ENCODE measurements at places on chromosomes 16 and 17.
A peak's percentile ranks its signal among the peaks of the same experiment; 100 is the strongest.

GRCh38 chr17:81074875-81075274 lies 39.9 kb downstream of the BAIAP2 start:
- no peak for DNase-seq

- DNase-seq = peak; percentile 83
Observed at GRCh38 chr17:65198653-65199382, 61.6 kb downstream of the RGS9 start.

DNA sequence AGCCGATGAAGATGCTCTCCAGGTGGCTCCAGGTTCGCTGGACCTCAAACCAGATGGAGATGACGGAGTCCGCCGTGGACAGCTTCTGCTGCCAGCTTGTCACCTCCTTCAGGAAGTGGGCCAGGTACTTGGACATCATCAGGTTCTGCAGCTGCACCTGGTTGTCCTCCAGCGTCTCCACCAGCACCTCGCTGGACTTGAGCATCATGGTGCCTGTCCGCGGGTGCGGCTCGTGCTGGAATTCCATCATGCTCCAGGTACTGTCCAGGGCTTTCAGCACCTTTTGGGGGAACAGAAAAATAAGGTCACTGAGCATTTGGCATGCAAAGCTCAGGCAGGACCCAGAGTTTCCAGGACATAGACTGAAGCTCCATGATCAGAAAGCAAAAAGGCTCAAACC lies 69.7 kb downstream of the DNAH17 start:
- DNase-seq = no peak

GRCh38 chr17:77915594-77916021 lies 42.9 kb upstream of the TNRC6C start:
- DNase-seq = no peak

- no peak for DNase-seq
Observed at GRCh38 chr17:77531641-77532040, 390.9 kb downstream of the SEC14L1 start.

DNA sequence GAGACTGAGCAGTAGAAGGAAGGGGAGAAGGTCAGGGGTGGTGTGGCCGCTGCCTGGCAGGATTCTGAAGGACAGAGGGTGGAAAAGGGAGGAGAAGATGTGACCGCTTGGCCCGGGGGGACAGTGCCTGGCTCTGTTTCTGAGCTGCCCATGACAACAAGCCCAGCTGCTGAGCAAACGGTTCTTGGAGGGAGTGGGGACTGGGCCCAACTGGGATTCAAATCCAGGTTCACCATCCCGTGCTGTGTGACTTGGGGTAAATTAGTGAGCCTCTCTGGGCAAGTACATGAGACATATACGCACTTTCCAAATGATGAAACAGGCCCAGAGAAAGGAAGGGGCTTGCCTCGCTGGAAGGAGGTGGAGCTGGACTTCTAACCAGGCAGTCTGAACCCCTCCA lies 23.3 kb downstream of the SEC14L5 start:
- no peak for DNase-seq

DNA sequence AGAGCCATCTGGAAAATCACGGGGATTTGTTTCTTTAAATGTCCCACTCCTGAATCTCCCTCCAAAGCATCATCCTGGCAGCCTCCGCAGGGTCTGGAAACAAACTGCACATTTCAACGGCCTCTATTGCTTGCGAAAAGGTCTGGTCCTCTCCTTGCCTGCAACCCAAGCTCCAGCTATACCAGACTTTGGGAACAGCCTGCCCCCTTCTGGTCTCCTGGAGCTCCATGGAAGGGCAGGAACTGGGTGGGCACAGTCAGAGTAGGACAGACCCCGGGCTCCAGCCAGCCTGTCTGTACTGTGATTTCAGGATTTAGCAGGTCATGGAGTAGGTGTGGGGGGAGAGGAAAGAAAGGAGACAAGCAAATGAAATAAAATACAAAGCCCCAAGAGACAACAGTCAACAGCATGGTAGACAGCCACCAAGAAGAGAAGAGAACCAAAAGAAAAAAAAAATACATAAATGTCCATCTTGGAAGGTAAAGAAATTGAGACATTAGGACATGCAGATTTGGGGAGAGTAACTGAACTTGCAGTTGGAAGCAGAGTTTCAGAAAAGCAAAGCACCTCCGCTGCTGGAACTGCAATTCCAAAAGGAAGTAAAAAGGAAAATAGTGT lies 2.7 kb downstream of the XYLT1 start:
- no peak for DNase-seq

- DNase-seq = peak; percentile 87
Observed at GRCh38 chr17:47946929-47947397, 5.6 kb downstream of the PNPO start.

DNA sequence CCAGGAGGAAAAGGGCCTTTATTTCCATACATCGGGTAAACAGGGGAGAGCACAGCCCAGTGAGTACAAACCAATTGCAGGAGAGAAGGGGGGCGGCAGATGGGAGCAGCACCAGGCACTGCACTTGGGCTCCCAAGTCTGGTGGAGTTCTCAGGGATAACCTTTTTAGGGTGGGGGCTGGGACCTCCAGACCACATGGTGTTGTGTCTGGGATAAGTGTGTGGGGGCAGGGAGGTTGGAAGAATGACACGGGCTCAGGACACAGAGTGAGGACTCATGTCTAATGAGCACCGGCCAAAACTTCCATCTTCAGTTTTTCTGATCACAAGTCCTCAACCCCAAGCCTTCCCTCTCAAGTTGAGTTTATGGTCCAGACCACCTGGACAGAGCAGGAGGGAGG lies 30.6 kb downstream of the PIPOX start:
- no peak for DNase-seq

- DNase-seq = no peak
Observed at GRCh38 chr17:72299592-72299991, 178.8 kb downstream of the SOX9 start.

- DNase-seq = no peak
Observed at GRCh38 chr16:56989988-56990387, 631 bp downstream of the NLRC5 start.

DNA sequence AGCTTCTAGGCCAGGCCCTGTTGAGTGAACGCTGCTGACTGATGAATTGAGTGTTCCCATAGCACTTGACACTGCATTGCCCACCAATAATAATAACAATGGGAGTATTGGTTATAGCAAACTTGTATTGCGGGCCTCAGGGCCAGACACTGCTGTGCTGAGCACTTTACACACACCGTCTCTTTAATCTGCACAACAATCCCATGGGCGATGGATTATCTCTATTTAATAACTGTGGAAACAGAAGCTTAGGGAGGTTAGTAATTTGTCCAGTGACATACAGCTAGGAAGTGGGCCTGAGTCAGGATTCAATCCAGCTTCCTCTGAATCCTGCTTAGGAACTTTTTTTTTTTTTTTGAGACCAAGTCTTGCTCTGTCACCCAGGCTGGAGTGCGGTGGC lies 11.2 kb downstream of the ARHGAP23 start:
- DNase-seq = no peak

- no peak for DNase-seq
Observed at GRCh38 chr17:64212122-64212521, 50.9 kb downstream of the TEX2 start.

GRCh38 chr17:5759501-5759925 lies 175.2 kb upstream of the NLRP1 start:
- DNase-seq = no peak

DNA sequence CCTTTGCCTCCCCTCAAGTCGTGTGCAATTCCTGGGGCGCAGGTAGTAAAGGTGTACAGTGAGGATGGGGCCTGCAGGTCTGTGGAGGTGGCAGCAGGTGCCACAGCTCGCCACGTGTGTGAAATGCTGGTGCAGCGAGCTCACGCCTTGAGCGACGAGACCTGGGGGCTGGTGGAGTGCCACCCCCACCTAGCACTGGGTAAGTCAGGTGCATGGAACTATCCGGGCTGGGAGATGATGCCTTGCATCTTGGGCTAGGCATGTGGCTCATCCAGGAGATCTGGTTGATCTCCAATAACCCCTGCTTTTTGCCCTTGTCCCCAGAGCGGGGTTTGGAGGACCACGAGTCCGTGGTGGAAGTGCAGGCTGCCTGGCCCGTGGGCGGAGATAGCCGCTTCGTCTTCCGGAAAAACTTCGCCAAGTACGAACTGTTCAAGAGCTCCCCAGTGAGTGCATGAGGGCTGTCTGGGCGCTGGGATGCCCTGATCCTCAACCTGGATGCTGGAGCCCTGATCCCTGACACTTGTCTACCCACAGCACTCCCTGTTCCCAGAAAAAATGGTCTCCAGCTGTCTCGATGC lies 5.2 kb downstream of the GRB7 start:
- no peak for DNase-seq

DNA sequence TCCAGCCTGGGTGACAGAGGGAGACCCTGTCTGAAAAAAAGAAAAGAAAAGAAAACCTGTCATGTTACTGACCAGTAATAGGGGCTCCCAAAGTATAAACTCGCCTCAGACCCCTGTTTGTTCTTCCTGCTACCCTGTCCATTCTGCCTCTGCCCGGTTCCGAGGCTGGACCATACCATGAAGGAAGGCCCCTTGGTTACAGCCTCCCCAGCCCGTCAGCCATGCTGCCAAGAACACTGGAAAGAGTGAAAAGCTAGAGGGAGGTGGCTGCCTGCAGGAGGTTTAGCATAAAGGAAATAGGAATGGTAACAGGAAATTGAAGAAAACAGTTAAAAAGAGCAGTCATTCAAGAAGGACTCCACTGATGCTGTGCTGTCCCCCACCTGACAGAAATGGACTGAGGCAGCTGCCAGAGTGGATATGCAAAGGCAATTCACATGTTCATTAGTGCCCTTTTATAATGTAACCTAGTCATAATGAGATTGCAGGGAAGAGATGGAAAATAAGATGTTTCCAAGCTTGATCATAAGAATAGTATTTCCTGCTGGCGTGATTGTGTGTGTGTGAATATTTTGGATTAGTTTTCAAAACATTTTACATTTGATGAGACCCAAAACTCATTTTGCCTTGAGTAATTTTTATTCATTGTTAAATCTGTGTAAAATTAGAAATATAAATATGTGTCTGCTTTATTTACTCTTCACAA lies 102.6 kb downstream of the GOSR1 start:
- DNase-seq = no peak

DNA sequence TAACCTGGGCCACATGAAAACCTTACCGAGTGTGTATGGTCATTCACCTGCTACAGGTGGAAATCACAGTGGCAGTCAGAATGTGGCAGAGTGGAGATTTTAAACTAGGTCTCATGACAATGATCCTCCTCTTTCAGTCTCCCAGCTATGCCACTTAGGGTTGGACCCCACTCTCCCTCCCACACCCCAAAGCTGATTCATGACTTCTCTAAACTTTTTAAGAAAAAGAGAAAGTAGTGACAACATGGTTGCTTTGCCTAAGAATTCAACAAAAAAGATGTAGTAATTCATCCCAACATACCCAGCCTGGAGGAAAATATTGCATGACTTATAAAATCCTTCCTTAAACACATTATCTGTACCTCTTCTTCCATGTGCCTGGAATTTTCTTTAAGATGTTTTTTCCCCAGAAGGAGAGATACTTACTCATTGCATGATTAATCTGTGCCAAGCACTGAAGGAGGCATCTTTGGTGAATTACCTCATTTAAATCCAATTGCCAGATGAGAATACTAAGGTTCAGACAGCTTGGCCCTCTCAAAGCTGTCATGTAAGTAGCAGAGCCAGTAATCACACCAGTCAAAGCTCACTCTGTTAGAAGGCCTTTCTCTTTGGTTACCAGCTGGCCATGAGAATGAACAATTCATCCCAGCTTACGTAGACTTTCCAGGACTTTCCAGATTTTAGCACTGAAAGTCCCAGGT lies 119.9 kb downstream of the COPRS start:
- no peak for DNase-seq

GRCh38 chr17:66620528-66620927 lies 214.4 kb upstream of the CACNG5 start:
- no peak for DNase-seq

DNA sequence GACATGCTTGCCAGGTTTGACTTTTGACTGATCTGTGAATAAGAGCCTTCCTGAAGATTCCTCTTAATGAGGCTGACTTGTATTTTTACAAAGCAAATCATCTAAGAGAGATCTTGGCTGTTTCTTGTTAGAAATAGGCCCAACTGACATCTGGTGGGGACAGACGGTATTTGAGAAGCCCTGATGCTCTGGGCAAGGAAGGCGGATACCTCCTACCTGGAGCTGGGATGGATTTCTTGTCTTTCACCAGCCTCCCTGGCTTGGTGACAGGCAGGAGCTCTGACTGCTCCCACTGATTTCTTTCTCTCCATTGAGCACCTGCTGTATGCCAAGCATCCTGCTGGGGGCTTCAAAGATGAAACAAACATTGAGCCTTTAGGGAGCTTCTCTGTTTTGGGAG lies 40.4 kb downstream of the AKAP1 start:
- DNase-seq = no peak

DNA sequence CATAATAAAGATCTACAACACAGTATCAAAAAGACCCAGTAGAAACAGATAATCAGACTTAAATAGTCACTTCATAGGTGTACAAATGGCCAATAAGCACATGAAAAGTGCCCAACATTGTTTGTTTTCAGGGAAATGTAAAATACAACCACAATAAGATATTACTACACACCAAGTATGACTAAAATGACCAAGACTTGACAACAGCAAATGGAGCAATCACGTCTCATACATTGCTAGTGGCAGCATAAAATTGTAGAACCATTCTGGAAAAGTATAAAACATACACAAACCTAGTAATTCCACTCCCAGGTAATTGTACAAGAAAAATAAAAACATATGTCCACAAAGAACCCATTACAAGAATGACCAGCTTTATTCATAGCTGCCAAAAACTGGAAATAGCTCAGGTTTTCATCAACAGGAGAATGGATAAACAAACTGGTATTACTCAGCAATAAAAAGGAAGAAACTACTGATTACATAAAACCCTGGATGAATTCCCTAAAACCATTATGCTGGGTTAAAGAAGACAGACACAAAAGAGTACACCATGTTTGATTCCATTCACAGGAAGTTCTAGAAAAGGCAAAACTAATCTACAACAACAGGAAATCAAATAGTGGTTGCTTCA lies 85.6 kb downstream of the TTC19 start:
- no peak for DNase-seq

DNA sequence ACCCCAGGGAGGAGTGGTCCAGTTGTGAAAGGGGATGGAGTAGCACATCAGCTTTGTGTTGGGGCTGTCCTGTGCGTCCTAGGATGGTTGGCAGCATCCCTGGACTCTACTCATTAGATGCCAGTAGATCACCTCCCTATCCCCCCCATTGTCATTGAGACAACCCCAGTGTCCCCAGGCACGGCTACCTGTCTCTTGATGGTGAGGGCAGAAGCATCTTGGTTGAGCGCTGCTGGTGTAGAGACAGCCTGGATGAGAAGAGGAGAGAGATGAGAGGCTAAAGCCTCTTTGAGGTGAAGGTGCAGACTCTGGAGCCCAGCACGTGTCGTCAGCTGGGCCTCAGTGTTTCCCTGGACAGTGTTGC lies 55.4 kb downstream of the TNFRSF13B start:
- DNase-seq = no peak

DNA sequence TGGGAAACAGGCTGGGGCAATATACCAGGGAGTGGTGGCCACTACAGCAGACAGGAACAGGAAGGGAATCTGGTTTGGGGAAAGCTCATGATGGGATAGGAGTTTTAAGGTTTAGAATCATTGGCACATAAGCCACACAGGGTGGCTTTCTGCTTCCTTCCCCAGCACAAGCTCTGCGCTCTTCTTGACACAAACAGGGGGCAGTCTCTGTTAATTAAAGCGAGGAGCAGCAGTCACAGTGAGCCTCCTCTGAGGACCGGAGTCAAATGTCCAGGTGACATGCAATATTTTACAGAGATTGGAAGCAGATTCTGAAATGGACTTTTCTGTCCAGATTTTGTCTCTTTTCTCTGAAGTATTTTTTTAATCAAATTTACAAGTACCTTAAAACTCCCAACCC lies 2.8 kb upstream of the SHISA9 start:
- DNase-seq = no peak

Data from hematopoietic multipotent progenitor cell treated with erythropoietin and hydrocortisone succinate and interleukin-3 and kit ligand, for 15 days (in vitro differentiated cells).